Activated T-cell treated with anti-CD3 and anti-CD28 coated beads, Interleukin-2, amount 50 U/mL, for 48 hours (primary cell): ENCODE measurements at places on chromosomes 4 and X.

- no peak for DNase-seq
Observed at GRCh38 chr4:168560184-168561180, 63.6 kb downstream of the PALLD start.

DNA sequence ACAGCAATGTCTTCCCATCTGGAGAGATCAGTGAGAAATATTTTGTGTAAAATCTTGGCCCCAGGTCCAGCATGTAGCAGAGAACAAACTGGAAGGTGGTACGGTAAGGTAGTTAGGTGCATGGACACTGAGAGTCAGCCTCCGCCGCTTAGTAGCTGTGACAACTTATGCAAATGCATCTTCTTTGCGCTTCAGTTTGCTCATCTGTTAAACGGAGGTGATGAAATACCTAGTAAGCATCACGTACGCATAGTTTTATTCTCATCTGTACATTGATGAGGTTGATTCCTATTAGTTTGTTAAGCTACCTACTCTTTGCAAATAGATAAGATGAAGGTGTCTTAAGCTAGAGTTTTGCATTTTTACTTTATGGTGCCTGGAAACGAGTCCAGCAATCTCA is 80.0 kb upstream of the MSX1 start:
- DNase-seq, result no peak

DNA sequence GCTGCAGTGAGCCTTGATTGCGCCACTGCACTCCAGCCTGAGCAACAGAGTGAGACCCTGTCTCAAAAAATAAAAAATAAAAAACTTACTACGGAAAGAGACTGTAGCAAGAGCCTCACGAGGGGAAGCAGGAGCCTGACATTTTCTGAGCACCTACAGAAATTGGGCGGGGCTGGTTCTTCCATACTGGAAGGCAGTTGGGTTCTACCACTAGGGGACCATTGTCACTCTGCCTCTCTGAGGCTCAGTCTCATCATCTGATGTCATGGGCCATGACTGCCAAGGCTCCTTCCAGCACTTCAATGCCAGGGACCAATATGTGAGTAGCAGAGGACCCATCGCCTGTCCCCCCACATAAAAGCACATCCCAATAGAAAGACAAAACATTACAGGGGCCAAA is 8.2 kb downstream of the SH3KBP1 start:
- no peak for DNase-seq

DNA sequence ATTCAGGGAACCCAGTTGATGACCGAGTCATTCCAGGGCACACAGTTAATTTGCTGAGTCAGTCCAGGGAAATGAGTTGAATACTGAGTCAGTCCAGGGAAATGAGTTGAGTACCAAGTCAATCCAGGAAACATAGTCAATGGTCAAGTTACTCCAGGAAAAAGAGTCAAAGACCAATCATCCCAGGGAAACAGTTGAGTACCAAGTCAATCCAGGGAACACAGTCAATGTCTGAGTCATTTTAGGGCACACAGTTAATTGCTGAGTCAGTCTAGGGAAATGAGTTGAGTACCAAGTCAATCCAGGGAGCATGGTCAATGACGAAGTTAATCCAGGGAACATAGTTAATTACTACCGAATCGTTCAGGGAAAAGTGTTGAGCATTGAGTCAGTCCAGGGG is 754.4 kb downstream of the NLGN4X start:
- DNase-seq, result no peak

DNA sequence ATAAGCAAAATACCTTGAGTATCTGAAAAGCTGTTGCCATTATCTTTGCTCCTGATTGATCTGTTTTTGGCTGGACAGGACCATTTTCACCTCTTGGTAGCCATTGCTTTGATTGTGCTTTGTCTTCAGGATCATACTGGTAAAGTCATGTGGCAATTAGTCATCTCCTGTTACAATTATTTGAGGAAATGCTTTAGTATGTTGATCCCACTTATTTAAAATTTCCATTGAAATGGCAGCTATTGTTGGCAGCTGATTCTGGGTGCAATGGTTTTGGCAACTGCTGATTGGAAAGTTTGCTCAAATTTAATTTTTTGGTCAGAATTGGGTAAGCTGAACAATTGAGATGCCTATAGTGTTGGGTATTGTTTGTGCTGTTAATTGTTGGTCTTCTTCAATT is 238.3 kb upstream of the TLL1 start:
- DNase-seq, result no peak

- peak; percentile 43 for DNase-seq
Observed at GRCh38 chr4:184688447-184688846, 38.9 kb downstream of the PRIMPOL start.

DNA sequence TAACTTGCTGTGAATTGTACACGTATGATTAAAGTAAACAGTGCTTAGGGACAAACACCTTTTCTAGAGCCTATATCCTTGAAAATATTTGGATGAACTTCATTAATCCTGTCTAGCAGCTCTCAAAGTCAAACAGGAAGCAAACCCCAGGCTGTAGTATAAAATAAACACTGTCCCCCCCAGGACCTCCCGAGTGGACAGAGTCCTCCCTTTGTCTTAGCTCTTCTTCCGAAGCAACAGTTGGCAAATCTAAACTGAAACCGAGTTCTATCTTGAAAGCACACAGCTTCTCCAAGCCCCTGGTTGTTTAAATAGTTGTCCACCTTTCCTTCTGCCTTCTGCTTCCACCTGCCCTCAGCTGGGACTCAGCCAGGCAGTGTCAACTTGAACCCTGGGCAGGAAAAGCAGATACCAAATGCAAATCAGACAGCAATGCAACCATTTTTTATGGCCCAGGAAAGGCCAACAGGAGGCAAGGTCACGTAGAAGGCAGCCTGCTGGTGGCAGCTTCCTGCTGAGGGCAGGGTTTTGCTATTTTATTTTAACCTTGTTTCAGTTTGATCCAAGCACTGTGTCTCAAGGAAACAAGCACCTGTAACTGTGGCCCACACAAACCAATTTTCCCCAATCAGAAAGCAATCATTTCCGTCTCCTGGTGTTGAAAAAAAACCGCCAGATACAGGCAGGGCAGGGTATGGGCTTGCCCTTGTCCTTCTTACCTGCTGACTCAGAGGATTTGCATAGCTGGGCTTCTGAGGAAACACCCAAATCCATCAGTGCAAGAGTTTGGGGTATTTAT is 110.3 kb upstream of the KIT start:
- DNase-seq, result peak; percentile 14

DNA sequence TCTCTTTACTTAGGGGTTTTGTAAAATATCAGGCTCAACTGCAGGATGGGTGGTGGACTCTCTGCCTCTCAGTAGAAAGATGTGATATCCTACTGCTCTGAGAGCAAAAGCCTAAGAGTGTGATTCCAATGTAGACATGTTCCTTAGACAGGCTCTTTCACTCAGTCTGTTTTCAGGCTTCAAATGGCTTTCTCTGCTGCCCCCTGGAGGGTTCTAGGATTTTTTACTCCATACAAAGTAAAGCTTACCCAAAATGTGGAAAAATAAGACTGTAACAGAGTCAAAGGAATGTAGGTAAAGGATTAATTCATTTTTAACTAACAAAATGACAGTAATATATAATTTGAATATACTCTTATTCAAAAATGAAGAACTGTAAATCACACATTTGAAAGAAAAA is 32.1 kb downstream of the ZGRF1 start:
- DNase-seq, result no peak

GRCh38 chr4:32037399-32037798 is 1317.2 kb downstream of the PCDH7 start:
- no peak for DNase-seq

DNA sequence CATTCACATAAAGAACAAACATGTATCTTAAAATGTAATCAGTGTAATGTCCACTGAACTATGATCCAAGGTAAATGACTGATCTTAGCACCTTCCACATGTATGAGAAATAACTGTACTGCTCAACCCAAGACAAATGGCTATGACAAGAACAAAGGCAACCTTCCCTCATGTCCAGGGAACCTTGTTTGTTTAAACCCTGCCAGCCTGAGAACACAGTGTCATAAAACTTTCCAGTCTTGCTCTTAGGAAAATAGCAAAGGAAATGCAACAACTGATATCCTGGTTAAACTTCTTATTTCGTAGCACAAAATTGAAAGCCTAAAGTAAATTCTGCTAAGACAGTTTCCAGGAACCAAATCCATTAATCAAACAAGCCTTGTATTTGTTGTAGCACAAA is 494.3 kb downstream of the IL15 start:
- DNase-seq, result no peak

GRCh38 chrX:129726307-129727111 is 12.3 kb upstream of the XPNPEP2 start:
- peak; percentile 63 for DNase-seq

GRCh38 chrX:123184219-123184865 is at the start of gene GRIA3:
GRIA3 (plus strand) TSS chrX:123184278; CDS start chrX:123184536, 258 bp downstream.
- no peak for DNase-seq

GRCh38 chr4:168839758-168840391 is 170.2 kb downstream of the CBR4 start:
- DNase-seq, result no peak

- DNase-seq, result no peak
Observed at GRCh38 chrX:20007962-20008622, 17.2 kb upstream of the BCLAF3 start.

DNA sequence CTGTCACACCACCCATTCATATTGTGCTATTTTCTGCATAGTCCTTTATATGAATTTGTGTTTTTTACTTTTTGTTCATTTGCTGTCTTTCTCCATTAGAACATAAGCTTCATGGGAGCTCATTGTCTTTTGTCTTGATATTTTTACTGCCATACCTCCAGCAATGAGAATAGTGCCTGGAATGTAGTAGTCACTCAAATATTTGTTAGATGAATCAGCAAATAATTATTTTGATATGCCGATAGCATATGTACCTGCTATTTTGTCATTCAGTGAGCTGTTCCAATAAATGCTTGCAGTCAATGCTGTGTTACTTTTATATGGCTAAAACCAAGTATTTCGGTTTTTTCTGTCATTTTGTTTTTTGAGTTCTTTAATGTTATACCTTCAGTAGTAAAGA is 43.5 kb upstream of the SLC25A31 start:
- no peak for DNase-seq

- no peak for DNase-seq
Observed at GRCh38 chr4:90299373-90299772, 172.2 kb downstream of the CCSER1 start.
